ENCODE measurements at places on chromosomes 5 and 9.

DNA sequence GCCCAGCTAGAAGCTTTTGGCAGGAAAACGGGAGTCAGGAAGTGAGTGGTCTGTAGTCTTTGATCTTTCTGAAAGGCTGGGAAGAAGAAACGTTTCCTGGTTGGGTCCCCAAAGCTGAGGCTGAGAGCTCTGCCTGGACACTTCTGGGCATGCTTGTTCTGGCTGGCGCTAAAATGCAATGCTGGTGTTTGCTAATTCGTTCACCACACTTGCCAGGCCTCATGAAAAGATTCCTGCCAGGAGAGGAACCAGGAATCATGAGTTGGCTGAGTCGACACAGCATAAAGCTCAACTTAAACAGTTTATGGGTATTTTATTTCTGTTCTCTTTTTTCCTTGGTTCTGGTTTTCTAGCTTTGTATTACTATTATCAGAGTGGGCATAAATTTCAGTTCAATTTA is 10.7 kb upstream of the PTGR1 start:
- DNase-seq = no peak

DNA sequence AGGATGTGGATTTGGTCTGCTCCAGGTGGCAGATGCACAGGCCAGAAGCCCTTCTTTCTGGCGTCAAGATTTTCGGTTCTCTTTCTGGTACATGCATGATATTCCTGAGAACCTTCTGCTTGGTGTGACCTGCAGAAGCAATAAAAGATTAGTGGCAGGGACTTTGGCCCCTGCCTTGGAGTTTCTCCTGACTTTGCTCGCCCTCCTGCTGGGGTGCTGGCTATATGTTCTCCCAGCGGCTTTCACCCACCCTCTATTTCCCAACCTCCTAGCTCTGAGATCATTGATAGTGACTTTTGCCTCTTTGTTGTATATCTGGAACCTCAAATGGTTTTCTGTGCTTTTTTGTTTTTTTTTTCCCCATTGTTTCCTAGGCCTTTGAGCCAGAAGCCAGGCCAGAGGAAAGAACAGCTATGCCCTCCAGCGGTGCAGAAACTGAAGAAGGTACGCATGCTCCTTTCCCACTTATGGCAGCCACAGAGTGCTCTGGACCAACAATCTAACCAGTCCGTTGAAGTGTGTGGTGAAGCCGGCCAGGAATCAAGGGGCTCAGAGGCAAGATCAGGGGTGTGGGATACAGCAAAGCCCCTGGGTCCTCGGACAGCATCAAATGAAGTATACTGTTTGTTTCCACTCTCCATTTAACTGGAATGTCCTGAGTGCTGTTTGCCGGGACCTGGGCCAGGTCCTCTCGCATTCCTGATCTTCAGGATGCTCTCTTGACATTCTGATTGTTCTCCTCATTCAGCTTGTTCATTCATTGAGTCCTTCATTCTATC is 154.5 kb downstream of the ARHGEF28 start:
- DNase-seq = no peak

GRCh38 chr5:10601246-10602030 is 37.6 kb downstream of the ANKRD33B start:
- peak; percentile 92 for DNase-seq

GRCh38 chr9:21657966-21658667 is 144.3 kb upstream of the MTAP start:
- DNase-seq = no peak

DNA sequence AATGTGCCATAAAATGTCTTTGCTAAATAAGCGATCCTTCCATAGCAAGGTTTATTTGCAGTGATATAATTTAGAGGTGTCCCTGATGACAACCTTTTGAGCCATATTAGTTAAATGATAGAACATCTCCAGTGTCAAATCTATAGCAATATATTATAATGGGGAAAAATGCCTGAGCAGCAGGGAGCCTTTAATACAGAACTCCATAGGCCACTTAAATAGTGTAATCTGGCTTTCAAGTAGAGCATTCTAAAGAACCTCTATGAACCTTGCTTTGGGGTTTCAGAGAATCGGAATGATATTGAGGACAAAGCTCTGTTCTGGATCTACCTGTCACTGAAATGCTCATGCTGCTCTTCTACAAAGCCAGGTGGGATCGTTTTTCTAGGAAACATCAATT is 96.7 kb upstream of the MEF2C start:
- no peak for DNase-seq

DNA sequence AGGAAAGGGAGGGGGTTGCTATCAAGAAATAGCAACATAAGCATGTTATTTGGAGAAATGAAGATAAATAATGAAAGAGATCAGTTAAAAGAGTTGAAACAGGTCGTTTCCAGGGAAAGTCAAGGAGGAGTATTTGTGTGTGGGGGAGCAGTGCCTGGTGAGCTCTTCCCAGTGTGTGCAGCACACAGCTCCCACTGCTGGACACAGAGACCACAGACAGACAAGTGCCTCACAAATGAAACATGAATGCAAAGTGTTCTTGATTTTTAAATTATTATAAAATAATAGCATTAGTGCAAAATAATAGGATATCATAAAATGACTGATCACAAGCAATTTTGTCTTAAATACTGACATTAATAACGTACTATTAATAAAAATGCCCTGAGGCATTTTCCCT is 40.8 kb downstream of the LIFR start:
- DNase-seq = no peak

GRCh38 chr9:131119600-131119999 is 5.8 kb upstream of the NUP214 start:
- DNase-seq = peak; percentile 48

DNA sequence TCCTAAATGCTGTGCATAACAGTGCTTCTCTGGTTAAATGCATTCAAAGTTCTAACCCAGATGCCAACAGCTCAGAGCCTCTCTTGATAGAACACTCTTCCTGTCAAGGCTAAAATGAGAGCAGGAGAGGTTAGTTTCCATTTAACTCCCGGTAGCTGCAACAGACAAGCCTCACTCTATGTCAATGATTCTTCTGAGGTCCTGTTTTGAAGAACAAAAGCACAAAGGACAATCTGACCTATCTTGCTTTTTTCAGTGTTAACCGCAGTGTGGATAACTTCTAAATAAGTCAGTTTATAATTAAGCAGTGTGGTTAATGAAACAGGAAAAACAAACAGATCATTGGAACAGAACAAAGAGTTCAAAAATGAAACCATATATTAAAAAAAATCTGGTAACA is 80.7 kb downstream of the ANKRD55 start:
- no peak for DNase-seq

DNA sequence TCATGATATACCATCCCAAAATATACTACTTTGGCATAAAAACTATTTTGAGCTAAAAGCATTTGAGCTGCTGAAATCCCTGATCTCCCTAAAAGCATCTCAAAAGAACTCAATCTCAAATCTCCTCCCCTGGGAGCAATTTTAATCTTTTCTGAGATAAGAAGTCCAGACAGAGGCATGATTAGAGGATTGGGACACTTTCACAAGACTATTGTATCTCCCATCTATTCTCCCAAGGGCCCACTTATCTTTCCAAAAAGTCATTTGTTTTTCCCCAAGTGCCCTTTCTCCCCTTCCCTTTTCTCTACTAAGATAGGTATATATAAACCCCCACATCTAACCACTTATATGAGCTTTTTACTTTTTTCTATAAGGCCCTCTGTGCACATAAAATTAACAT is 79.7 kb downstream of the ALDH7A1 start:
- no peak for DNase-seq

- no peak for DNase-seq
These were observed 49.8 kb downstream of the JADE2 start for GRCh38 chr5:134575316-134575715.

DNA sequence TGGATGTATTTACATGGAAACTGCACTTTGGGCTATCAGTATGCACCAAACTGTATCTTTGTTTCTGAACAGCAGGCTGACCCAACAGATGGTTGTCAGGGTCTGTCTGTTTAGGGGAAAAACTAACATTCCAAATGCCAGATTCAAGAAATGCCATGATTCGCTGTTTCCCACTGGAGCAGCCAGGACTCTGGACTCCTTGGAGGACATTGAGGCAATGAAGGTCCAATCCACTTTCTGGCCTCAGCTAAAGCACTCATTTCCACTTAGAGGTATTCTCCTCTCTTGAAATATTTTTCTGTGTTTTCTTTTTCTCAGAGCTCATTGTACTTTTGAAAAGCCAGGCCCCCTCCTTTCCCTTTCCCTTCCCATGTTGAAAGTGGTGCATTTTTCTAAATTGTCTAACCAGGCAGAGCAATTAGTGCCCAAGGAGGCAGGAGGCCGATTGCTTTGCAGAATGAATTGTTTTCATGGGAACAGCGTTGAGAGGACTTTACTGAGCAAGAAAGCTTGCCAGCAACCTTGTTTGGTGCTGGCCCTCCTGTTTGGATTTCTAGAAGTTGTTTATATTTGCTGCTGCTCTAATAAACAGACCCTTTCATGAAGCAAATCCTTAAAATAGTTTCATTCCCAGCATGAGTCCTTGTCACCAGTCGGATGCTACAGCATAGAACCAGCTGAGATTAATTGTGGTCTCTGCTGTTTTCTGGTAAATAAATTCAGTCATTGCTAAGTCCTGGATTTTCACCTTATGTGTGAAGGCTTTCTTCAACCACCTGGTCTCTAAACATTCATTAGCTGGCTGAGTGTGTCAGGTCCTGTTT is 132.8 kb upstream of the TAF11L2 start:
- DNase-seq = no peak

DNA sequence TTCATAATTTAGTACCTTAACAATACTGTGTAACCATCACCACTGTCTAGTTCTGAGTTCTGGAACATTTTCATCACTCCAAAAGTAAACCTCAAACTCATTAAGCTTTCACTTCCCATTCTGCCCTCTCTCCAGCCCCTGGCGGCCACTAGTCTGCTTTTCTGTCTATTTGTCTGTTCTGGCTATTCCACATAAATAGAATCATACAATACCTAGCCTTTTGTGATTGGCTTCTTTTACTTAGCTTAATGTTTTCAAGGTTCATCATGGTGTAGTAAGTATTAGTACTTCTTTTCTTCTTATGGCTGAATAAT is 138.7 kb downstream of the RAPGEF6 start:
- no peak for DNase-seq
